NCI-H69 (cell line): ENCODE measurements at places on chromosomes 5 and 9.
A peak's percentile ranks its signal among the peaks of the same experiment; 100 is the strongest.

- no peak for DNase-seq
Observed at GRCh38 chr5:151121665-151122064, 35.9 kb downstream of the ANXA6 start.

DNA sequence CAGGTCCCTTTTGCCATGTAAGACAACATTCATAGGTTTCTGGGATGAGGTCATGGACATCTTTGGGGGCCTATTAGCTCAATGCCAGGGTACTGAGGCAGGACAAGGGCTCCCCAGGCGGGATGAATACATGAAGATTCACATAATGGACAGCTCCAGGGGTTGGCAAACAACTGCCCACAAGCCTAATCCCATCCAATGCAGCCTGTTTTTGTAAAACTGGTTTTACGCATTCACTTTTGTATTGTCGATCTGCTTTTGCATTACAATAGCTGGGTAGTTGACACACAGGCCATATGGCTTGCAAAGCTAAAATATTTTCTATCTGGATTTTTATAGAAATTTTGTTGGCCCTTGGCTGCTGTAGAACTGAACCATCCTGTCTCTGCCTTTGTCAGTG, 248.5 kb upstream of the PANK3 start:
- no peak for DNase-seq

- peak; percentile 62 for DNase-seq
Observed at GRCh38 chr5:111681414-111682120, 75.4 kb downstream of the NREP start.

DNA sequence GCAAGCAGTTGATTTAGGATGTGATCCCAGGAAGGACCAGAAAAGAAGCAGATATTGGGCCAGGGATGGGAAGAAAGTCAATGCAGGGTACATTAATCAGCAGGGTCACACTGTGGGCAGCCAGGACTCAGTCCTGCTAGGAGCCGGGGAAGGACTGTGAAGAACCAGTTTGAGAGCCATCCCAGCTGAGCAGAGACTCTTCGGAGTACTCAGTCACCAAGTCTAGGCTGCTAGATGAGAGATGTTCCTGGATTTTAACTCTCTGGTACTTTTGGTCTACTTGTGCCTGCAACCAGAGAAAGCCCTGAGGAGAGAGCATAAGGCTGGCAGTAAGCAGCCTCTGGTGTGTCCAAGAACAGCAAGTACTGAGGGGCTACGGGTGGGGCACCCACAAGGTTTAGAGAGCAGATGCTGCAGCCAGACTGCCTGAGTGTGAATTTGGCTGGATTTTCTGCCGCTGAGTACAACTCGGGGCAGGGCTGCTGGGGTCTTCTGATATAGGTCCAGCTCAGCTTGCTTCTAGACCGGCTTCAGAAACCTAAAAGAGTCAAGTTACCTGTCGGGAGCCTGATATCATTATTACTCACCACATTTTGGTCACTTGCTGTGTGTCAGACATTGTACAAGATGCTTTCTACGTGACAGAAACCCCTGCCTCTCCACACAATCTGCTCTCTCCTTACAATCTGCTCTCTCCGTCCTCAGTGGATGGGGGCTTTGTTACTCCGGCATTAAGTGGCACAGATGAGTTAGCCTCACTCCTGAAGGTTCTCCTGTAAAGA, 250.2 kb upstream of the GAS1 start:
- DNase-seq: no peak

- DNase-seq: no peak
Observed at GRCh38 chr9:105860516-105860915, 166.2 kb downstream of the TMEM38B start.

DNA sequence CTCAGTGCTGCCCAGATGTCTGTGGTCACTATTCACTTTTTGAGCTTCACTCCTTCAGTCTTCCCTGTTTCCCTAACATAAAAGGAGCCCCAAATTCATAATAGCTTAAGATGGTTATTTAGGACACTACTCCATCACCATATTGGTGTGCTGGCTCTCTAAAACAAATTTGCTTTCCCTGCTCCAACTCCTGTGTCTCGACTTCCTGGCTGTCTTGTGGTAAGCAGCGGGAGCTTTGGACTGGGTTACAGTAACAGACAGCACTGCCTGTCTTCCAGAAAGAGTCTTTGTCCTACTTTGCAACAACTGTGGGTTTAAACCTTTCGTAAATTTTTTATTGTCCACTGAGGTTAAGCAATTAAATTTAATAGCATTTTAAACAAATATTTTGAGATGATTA, 389.4 kb downstream of the CDH9 start:
- DNase-seq: peak; percentile 7

DNA sequence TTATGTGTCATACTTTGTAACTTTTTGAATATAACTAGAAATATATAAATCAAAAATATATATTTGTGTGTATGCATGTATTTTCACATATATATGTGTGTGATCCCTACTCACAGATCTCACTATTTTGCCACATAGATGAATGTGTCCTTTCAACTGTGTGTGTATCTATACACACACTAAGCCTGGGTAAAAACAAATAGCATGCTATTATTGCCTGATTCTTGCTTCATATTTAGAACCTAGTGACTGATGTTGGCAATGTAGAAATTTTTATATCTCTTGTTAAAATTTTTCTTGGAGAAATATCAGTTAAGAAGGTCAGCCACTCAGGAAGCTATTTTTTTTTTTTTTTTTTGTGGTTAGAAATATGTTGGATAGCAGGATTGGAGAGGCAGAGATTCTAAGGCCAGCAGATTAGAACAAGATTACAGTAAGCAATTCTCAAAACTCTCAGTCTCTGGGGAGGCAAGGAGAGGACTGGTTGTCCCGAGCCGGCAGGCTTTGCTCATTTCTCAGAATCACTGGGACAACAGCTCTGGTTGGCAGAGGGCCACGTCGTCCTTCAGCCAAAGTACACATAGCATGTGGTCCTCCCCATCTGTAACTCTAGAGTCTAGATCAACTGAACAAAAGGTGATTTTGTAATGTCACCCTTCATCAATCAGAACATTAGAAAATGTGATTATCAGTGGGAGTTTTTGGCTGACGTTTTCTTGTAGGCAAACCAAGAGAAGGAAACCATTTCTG, 19.7 kb downstream of the C6 start:
- DNase-seq: peak; percentile 94

DNA sequence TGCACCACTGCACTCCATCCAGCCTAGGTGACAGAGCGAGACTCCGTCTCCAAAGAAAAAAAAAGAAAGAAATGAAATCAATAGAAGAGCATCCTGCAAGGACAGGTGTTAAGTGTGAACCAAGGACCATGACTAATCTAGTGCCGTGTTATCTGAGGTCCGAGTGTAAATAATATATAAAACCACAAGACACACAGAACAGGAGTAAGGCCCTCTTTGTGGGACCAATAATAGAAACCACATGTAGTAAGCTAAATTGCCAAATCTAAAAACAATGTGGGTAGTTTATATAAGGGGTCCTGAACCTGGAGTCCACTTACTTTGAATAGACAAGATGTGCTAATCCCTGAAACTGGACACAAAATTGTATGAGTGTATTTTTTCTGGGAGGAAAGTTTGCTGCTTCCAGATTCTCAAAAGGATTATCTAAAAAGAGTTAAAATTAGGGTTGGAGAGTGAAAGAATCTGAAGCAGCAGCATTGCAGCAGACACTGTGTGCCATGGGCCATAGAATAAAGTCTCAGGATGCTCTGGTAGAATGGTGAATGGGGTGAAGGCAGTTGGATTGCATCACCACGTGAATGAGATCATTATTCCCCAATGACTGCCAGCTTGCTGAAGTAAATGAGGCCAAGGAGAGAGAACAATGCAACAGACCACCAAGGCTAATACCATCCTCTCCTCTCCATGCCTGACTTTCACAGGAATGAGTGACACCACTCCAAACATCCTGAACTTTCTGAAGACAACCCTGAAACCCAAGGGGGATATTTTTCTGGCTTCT, 222.7 kb downstream of the DCP2 start:
- DNase-seq: peak; percentile 79

- peak; percentile 36 for DNase-seq
Observed at GRCh38 chr5:72608297-72608696, 101.1 kb upstream of the ZNF366 start.

- DNase-seq: no peak
Observed at GRCh38 chr9:89865357-89865756, 260.5 kb downstream of the GADD45G start.

DNA sequence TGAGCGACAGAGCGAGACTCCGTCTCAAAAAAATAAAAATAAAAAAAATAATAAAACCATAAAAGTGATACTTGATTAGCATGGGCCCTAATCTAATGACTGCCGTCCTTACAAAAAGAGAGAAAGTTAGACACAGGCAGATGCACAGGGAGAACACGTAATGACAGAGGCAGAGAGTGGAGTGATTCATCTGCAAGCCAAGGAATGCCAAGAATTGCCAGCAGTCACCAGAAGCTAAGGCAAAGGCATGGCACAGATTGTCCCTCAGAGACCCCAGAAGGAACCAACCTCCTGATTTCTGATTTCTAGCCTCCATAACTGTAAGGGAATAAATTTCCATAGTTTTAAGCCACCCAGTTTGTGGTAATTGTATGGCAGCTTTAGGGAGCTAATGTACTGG, 79.6 kb upstream of the FREM1 start:
- DNase-seq: no peak

- no peak for DNase-seq
Observed at GRCh38 chr5:124932791-124933600, 186.6 kb upstream of the ZNF608 start.

DNA sequence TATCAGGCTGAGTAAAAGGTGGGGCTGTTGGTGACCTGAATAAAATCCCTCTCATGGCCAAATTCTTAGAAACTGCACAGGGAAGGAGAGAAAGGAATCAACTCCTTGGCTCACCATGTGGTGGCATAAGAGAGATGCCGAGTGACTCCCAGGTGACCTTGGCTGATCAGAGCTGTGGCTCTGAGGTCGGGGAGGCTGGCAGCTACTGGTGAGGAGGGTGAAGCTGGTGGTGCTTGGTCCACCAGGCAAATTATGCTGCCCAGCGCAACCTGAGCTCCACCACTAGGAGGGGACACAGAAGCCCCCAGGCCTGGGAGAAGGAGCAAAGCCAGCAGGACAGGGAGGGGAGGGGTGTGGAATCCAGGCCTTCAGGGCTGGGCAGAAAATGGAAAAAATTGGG, 111.2 kb upstream of the IL12B start:
- peak; percentile 6 for DNase-seq

GRCh38 chr5:176490301-176490700, 42.1 kb downstream of the FAF2 start:
- no peak for DNase-seq

GRCh38 chr9:115540091-115540490, 422.1 kb upstream of the TNC start:
- no peak for DNase-seq

DNA sequence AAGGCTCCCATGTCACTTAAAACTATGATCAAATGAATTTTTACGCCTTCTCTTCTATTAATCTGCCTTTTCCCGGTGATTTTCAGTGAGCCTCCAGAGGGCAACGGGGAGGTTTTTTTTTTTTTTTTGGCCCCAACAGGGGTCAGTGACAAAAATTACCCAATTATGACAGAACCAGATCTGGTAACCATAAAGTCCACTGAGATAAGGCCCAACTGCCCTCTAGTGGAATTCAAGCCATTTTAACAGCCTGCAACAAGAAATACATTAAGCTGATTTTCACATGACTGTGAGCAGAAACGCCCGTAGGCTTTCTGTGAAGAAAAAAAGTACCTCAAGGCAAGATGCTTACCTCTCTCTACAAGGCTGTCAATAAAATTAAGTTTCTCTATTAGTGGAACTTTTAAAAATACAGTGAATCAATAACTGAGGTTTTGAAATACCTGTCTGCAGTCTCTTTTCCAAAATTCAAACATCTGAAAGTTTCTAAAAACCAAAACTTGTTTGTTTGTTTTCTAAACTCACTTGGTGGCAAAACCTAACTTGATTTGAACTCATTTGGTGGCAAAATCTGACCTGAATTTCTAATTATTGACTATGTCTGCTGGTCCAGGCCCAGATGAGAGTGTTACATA, 49.7 kb upstream of the FST start:
- DNase-seq: peak; percentile 29

DNA sequence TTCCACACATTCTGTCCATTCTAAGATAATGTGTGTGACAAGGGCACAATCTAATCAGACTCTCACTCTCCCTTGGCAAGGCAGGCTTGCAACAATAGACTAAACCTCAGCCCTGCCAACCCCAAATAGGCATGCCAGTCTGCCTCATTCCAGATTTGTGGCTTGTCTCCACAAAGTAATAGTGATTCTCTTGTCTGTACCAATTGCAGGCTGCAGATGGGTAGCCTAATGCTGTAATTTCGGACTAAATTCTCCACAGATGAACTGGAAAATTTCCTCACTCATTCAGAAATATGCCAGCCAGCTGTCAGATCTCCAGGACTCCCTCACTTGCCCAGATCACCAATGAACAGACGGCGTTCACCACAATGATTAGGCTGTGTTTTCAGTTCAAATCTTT, 413.6 kb downstream of the ELAVL2 start:
- DNase-seq: no peak

- peak; percentile 47 for DNase-seq
Observed at GRCh38 chr5:119470851-119471451, 18.7 kb downstream of the HSD17B4 start.
